ENCODE measurements at places on chromosomes 1 and 21.

DNA sequence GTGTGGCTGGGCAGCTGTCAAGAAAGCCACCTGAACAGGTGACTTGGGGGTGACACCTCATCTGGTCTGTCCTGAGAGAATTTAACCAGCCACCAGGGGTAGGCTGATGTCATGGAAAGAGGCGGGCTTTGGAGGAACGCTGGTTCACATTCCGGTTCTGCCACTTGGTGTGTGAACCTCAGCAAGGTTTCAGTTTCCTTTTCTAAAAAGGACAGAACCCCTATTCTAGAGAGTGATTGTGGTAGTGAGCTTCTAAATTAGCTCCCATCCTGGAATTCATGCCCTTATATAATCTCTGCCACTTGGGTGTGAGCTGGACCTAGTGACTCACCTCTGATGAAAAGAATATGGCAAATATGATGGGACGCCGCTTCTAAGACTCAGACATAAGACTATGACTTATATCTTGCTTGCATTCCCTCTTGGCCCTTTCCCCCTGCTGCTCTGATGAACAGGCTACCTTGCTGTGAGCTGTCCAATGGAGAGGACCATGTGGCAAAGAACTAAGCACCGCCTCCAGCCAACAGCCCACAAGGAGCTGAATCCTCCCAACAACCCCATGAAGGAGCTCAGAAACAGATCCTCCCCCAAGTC is 332.1 kb downstream of the RRAGC start:
- DNase-seq, result no peak

DNA sequence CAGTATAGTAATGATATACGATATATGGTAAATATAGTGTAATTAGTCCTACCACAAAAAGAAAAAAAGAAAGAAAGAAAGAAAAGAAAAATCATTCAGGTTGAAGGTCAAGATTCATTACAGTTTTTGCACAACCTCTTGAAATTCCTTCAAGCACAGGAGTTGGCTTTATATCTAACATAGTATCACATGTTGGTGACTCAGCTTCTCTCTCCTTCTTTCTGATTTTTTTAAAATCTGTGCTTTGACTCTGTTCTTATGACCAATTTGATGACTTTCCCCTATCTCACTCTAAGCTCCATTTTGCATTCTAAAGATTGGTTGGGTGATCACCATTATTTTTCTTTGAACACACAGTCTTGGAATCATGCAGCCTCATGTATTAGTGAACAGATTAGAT is 148.2 kb upstream of the COL11A1 start:
- no peak for DNase-seq

GRCh38 chr1:100597061-100597741 is 59.3 kb downstream of the GPR88 start:
- no peak for DNase-seq

GRCh38 chr1:43716559-43717281 is 9.4 kb downstream of the ST3GAL3 start:
- no peak for DNase-seq

DNA sequence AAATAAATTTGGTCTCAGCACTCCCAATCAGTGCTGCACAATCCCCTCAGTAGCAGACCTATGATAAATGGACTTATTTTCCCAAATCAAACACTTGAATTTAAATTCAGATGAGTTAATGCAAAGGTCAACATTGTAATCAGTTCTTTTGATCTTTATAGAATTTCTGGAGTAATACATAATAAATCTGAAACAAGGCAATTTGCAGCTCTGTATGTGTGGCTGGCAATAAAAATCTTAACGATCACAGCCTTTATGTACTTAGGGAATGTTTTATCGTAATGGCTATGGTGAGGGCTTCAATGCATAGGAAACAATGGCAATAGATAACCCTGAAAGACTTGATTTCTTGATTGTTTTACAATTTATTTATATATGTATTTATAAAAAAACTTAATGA is 91.4 kb downstream of the GPATCH2 start:
- no peak for DNase-seq

- no peak for DNase-seq
Measured at GRCh38 chr1:224433041-224433691, 1.4 kb downstream of the WDR26 start.

DNA sequence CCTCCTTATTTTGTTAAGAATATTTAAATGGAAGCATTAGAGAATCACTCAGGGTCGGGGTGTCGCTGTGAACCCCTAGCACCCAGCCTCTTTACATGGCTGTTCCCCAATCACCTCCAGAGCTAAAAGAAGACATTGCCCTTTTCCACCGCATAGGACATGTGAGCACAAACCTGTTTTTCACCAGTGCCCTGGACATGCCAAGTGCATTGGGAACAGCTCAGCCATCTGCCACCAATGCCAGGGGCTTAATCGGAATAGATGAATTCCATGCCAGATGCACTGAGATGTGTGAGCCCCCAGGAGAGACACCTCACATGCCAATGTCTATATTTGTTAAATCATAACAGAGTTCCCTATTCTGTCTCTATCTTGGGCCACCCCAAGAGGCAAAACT is 33.3 kb downstream of the EIF2D start:
- DNase-seq, result no peak

DNA sequence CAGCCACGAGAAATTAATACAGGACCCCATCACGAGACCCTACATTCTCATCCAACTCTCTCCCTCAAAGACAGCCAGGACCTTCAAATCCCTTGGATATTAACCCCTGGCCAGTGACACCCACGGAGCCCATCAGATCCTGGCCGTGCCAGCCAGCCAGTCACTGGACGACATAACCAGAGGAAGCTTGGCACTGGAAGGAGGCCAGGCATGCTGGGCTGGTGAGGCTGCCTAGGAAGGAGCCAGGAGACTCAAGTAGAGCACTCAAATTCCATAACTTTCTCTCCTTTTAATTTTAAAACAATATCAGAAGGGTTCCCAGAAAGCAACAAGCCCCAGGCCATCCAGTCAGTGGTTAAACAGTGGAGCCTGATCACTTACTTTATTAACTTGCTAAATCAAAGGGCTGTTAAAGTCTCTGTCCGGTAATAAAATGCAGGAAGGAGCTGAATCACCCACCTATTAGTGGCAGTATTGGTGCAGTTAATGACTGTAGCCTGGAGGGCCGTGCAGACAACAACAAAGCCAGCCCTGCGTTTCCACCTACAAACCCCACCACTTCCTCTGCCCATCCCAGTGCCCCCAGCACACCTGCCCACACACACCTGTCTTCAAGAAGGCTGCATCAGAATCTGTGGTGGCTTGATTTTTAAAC is 78.0 kb downstream of the HIVEP3 start:
- DNase-seq, result no peak

GRCh38 chr1:240572328-240572727 is 39.6 kb downstream of the GREM2 start:
- DNase-seq, result no peak

DNA sequence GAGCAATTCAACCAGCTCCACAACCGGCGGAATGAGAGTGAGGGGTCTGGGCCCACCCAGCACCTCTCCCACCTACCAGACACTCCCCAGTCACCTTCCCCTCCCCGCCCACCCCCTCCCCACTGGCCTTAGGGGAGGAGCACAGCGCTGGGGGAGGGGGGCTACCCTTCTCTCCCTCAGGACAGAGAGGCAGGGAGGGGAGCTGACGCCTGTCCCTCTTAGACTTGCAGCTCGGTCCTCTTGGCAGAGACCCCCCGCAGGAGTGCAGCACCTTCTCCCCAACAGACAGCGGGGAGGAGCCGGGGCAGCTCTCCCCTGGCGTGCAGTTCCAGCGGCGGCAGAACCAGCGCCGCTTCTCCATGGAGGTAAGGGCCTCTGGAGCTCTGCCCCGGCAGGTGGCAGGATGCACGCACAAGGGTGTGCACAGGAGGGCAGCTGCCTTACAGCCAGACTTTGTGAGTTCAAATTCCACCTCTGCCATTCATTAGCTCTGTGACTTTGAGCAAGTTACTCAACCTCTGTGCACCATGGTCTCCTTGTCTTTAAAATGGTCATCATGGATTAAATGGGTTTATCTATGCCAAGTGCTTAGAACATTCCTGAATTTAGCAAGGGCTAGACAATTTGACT is 18.9 kb downstream of the CDK18 start:
- no peak for DNase-seq
